B cell (primary cell): ENCODE measurements at places on chromosomes 1 and 21. TPM values are rescaled to one million over a fixed set of nuclear protein-coding genes. Genes with fewer than 3 reads are reported as not detected.

- DNase-seq, result no peak
Observed at GRCh38 chr1:29195881-29196291, 14.2 kb upstream of the SRSF4 start.

DNA sequence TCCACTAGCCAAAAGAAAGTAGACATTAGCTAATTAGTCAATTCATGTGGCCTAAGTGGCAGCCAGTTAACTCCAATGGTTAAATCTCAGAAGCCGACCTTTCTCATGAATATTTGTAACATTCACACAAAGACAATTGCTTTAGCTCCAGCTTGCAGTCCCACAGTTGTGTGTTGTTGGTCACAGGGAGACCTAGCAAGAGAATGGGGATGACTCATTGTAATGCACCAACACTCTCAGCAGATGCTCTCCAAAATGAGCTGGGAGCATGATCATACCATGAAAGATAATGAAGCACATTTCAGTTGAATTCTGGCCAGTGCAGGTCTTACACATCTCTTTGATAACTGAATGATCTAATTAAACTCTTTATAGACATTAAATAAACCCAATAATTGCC lies 160.4 kb downstream of the HLX start:
- no peak for DNase-seq

- DNase-seq, result no peak
Observed at GRCh38 chr1:224213438-224214119, 30.5 kb downstream of the DEGS1 start.

DNA sequence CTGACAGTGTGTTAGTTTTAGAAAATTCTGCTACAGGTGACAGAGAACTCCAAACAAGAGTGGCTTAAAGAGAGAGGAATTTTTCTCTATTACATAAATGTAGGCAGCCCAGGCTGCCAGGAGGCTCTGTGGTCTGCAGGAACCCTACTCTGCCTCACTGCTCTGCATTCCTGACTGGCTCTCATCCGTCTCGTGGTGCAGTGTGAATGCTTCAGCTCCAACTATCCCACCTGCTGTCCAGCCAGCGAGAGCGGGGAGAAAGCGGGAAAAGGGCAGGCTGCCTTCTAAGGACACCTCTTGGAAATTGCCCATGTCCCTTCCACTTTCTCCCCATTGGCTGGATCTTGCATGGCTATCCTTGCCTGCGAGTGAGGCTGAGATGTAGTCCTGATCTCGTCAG lies 131.3 kb downstream of the PEX14 start:
- DNase-seq, result no peak

DNA sequence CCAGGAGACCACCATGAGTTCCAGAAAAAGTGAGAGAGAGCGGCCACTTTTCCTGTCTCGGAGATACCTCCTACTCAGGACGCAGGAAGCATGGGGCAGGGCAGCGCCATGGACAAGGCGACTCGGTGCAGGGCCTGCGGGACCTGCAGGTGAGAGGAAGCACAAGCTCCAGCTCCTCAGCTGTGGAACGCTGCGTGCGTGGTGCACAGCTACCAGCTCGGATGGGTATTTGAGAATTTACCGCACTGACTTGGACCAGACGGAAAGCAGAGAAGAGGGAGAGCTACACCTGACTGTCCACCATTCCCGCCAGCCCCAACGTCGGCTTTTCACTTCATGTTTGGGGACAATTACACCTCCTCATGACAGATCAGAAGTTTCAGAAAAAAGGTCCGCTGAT lies 8.2 kb upstream of the CDK11A start:
- DNase-seq, result no peak

GRCh38 chr1:151175863-151176262 lies at the start of gene TMOD4:
Gene TMOD4 (minus strand): TSS chr1:151175981. CDS start chr1:151174875, 1,106 bp downstream.
- no peak for DNase-seq

DNA sequence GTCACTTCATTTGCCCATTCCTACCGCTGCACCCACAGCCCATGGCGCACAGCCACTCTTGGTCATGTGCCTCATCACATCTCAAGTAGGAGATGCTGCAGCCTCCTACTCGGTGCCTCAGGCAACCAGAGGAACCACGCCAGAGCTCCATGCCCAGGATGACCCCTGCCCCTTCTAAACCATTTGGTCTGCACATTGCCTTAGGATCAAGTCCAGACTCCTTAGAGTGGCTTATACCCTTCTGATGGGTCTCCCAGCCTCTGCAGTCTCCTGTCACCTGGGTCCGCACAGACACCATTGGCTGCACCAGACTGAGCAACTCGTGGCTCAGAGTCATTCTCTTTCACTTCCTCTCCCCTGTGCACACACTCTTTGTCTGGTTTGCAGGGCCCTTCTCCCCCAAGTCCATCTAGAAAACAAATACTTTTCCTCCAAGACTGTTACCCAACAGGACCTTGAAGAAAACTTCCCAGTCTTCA lies 2.2 kb upstream of the ADORA3 start:
- DNase-seq, result peak; percentile 88

GRCh38 chr1:93678491-93678890 lies 3.1 kb downstream of the BCAR3 start:
- DNase-seq, result no peak

DNA sequence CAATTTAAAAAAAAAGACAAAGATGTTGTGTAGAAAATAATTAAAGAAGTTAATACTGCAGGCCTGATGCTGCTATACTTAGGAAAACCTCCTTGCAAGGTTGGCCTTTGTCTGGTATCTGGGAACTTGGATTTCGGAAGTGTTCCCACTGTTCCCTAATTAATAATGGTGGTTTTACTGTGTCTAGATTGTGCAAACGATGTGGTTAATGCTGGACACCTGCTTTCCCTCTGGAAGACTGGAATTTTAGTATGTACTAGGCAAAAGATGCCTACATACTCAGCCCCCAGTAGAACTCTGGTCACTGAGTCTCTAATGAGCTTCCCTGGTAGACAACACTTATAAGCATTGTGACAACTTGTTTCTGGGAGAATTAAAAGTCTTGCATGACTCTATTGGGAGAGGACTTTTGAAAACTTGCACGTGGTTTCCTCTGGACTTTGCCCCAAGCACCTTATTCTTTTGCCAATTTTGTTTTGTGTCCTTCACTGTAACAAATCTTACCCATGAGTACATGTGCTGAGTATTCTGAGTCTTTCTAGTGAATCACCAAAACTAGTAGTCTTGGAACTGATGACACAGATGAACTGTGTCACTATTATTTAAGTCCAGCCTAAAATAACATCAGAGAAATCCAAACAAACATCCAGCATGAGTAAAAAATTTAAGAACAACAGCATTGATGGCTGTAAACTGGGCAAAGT lies 40.4 kb downstream of the LIN9 start:
- DNase-seq, result no peak

DNA sequence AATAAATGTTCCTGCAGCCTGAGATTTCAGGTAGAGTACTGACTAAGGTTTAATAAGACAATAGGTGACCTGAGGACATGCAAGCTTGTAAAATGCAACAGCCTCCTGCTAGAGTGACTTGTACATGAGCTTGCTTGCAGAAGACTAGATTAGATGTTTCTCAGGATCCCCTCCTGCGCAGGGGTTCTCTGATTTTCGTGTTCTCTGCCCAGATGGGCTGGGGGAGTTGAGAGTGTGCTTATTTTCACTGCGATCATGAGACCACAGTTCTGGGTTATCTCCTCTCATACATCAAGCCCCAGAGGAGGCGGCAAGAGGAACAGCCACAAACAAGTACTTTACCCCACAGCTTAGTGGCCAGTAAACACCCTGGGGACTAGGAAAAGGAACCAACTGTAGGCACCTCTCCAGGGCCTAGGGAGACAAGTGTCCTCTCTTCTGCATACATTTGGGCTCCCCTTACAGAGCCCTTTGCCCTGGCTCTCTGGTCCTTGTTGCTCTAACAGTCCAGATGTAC lies 8.0 kb downstream of the TMEM81 start:
- DNase-seq, result no peak

DNA sequence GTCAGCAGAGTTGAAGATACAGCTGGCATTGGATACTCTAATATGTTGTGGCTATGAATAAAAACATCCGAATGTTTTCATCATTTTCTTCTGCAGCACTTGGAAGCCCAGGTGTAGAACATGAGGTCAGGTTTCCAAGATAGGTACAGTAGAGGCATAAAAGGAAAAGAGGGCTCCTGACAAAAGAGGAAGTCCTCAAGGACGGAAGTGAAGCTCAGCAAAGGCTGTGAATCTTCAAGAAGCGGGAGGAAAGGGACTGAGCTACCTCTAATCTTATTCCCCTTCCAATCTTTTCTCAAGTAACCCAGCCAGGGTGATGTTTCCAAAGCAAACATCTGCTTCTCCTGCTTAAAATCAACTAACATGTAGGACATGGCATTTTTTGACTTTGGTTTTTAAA lies 4.4 kb upstream of the PIK3C2B start:
- DNase-seq, result peak; percentile 68

DNA sequence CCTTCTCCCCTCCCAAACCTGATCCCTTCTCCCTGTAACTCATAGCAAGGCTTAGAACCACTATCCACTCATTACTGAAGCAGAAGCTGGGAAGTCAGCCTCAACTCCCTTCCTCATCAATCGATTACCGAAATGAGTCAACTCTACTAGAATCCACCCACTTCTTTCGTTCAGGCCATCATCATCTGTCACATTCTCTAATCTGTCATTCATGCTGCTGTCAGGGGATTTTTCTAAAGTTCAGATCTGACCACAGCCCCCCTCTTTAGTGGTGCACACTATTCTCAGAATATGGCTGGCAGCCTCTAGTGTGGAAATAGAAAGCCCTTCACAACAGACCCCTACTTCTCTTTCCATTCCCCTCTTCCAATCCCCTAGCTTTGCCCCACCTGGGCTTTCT lies 5.1 kb downstream of the NT5C1A start:
- DNase-seq, result no peak

- DNase-seq, result no peak
Observed at GRCh38 chr1:58710190-58711085, 10.6 kb upstream of the MYSM1 start.

GRCh38 chr1:80640978-80641377 lies 1159.8 kb upstream of the ADGRL2 start:
- peak; percentile 49 for DNase-seq

UBAP2L gene
- polyA plus RNA-seq, result 147 and 251 TPM in 2 replicates

CLIC6 gene
- polyA plus RNA-seq, result 0.01 TPM in 1 of 2 replicates, not detected in the other

OTUD7B gene
- polyA plus RNA-seq, result 0.25 and 0.40 TPM in 2 replicates

PTPN22 gene
- polyA plus RNA-seq, result 14.3 and 16.6 TPM in 2 replicates
